ENCODE measurements at places on chromosomes 4 and X.

GRCh38 chrX:72573158-72573511 lies 492 bp upstream of the HDAC8 start:
- no peak for DNase-seq
- H3K27ac ChIP-seq, result no peak overlapping the region
- H3K36me3 ChIP-seq, result no peaks in the 10 kb centered on the region
- H3K4me1 ChIP-seq, result no peaks in the 10 kb centered on the region
- no peaks in the 10 kb centered on the region for H3K27me3 ChIP-seq

- H3K4me3 ChIP-seq, result no peak overlapping the region
- no peak overlapping the region for H3K27ac ChIP-seq
- H3K36me3 ChIP-seq, result no peaks in the 10 kb centered on the region
- H3K4me1 ChIP-seq, result no peaks in the 10 kb centered on the region
- H3K27me3 ChIP-seq, result no peaks in the 10 kb centered on the region
These were observed 387.5 kb upstream of the FTHL17 start for GRCh38 chrX:31459361-31459760.

- DNase-seq, result no peak
- no peak overlapping the region for H3K4me3 ChIP-seq
- H3K27ac ChIP-seq, result no peak overlapping the region
- H3K36me3 ChIP-seq, result no peaks in the 10 kb centered on the region
These were observed 55.2 kb downstream of the LGI2 start for GRCh38 chr4:24975510-24975909.

DNA sequence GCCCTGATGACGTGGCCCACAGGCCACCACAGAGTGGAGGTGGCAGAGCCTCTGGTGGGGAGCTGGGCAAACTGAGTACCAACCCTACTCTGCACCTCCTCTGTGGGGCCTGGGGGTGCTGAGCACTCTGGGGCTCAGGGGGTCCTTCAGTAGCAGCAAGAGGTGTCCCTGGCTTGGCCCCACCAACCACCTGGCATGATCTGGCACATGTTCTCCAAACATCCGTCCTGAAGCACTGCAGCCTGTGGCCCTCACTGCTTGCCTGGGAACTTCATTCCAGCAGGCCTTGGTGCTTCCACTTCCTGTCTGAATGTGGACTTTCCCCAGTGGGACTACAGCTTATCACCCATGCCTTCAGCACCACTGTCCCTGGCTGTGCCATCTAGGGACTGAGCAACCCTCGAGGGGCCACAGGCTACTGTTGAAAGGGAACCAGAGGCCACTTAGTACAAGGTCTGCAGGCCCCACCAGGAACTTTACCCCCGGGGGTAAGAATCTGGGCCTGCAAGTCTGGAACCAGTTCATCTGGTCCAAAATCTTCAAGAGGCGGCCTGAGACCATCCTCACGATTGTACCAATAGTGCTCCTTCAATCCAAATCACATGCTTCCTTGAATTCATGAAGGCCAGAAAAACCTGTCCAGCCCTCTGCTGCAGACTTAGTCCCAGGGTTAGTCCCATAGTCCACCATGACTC lies 13.2 kb downstream of the TNIP2 start:
- H3K36me3 ChIP-seq, result peaks cover 23% of the 10 kb centered on the region
- no peaks in the 10 kb centered on the region for H3K27me3 ChIP-seq
- H3K4me3 ChIP-seq, result no peak overlapping the region
- no peaks in the 10 kb centered on the region for H3K4me1 ChIP-seq
- no peak overlapping the region for H3K27ac ChIP-seq
- no peak for DNase-seq

DNA sequence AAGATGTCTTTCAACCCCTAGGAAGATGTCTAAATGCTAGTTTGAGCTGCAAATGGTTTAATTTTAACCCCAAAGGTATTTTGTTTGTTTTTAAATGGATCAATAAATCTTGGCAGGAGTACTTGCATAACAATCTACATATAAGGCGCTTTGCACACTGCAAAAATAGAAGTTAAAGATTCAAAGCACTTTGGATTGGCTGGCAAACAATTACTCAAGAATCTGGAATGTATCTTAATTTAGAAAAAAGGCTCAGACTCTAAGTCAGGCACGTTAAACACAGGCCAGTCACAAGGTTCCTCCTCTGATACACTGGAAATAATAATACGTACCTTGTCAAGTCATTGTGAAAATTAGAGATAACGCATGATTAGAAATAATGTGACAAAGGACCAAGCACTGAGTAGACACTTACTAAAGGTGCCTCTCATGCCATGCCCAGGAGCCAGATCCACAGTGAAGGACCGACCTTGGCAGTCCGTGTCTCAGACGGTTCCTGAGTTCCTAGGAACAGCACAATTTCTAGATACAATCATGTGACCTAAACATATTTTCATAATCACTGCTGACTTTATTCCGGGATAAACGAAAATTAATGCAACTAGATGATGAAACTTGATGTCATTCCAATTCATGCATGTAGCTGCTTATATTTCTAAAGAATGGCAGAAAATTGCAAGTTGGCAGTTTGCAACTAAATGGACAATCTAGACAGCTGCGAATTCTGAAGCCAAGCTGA lies 49.6 kb downstream of the PROM1 start:
- H3K36me3 ChIP-seq, result no peaks in the 10 kb centered on the region
- DNase-seq, result no peak
- H3K27ac ChIP-seq, result no peak overlapping the region
- H3K4me1 ChIP-seq, result peaks cover 13% of the 10 kb centered on the region

- no peaks in the 10 kb centered on the region for H3K36me3 ChIP-seq
- no peak for DNase-seq
- no peak overlapping the region for H3K27ac ChIP-seq
- no peak overlapping the region for H3K4me3 ChIP-seq
These were observed 12.7 kb downstream of the DCAF16 start for GRCh38 chr4:17797808-17798207.

GRCh38 chr4:1983846-1984405 lies 24.8 kb downstream of the NELFA start:
- H3K27ac ChIP-seq, result no peak overlapping the region
- peaks cover 56% of the 10 kb centered on the region for H3K36me3 ChIP-seq
- no peak overlapping the region for H3K4me3 ChIP-seq
- no peaks in the 10 kb centered on the region for H3K27me3 ChIP-seq
- no peak for DNase-seq
- no peaks in the 10 kb centered on the region for H3K4me1 ChIP-seq

GRCh38 chrX:119602701-119603255 lies 3.4 kb downstream of the NKRF start:
- no peaks in the 10 kb centered on the region for H3K36me3 ChIP-seq
- no peak for DNase-seq
- no peaks in the 10 kb centered on the region for H3K4me1 ChIP-seq
- no peak overlapping the region for H3K27ac ChIP-seq
- no peak overlapping the region for H3K4me3 ChIP-seq
- H3K27me3 ChIP-seq, result peaks cover 2% of the 10 kb centered on the region

- no peaks in the 10 kb centered on the region for H3K27me3 ChIP-seq
- H3K27ac ChIP-seq, result no peak overlapping the region
- no peak for DNase-seq
- H3K4me1 ChIP-seq, result no peaks in the 10 kb centered on the region
These were observed 273.6 kb downstream of the FBXO8 start for GRCh38 chr4:174009686-174010451.

- no peaks in the 10 kb centered on the region for H3K4me1 ChIP-seq
- no peak overlapping the region for H3K27ac ChIP-seq
- no peaks in the 10 kb centered on the region for H3K27me3 ChIP-seq
These were observed 67.0 kb downstream of the TMEM156 start for GRCh38 chr4:38964942-38965775.

DNA sequence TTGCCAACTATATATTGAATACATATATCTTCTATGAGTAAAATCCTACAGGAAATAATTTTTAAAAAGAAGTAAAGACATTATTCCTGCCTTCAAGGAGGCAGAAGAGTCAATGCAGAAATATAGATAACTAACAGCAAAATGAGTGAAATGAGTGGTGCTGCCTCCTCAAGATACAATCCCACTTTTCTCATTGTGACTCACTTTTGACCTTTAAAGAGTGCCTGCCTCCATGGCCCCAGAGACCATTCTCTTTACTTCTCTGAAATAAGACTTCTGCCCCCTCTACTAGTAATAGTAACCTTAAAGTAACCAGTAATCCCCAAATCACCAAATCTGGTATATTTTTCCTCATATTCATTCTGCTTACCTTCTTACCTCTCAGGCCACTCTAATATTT lies 15.5 kb downstream of the SLC10A7 start:
- no peaks in the 10 kb centered on the region for H3K4me1 ChIP-seq
- no peak for DNase-seq
- no peak overlapping the region for H3K4me3 ChIP-seq
- no peak overlapping the region for H3K27ac ChIP-seq
- H3K36me3 ChIP-seq, result no peaks in the 10 kb centered on the region
- H3K27me3 ChIP-seq, result no peaks in the 10 kb centered on the region

- H3K27ac ChIP-seq, result no peak overlapping the region
- no peaks in the 10 kb centered on the region for H3K4me1 ChIP-seq
- H3K36me3 ChIP-seq, result no peaks in the 10 kb centered on the region
- H3K27me3 ChIP-seq, result no peaks in the 10 kb centered on the region
- no peak for DNase-seq
These were observed 282.7 kb downstream of the UNC5C start for GRCh38 chr4:95265814-95266740.

DNA sequence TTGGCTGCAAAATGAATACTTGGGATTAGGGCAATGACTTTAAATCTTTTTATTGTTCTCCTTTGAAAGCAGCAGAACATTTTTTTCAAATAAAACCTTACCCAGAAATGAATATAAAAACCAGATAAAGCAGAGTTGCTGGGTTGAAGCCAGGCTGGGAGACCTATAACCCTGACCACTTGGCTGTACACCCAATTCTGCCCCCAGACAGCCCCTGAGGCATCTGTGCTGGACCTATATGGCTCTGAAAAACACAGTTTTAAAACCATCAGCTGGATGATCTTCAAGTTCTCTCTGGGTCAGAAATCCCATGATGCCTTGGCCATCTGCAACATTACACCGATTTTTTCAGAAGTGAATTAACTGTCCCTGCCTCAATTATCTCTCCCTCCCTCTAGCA lies 23.7 kb upstream of the GLRA2 start:
- H3K27ac ChIP-seq, result no peak overlapping the region
- H3K27me3 ChIP-seq, result no peaks in the 10 kb centered on the region
- H3K4me1 ChIP-seq, result no peaks in the 10 kb centered on the region
- no peaks in the 10 kb centered on the region for H3K36me3 ChIP-seq

DNA sequence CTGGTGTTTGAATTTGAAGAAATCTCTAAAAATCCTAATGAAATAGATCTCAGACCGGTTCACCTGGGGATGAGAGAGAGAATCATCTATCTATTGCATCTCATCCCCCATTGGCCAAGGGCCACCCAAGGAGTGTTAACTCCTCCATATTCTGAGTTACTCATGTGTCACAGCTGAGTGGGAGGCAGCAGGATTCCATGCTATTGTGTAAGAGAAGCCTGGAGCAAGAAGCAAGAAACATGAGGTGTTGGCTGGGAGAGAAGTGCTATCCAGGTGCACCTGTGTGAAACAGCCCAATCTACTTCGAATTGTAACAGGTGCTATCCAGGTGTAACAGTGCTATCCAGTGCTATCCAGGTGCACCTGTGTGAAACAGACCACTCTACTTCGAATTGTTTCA lies 150.3 kb upstream of the MAOA start:
- no peak for DNase-seq
- no peak overlapping the region for H3K27ac ChIP-seq
- no peaks in the 10 kb centered on the region for H3K4me1 ChIP-seq
- H3K27me3 ChIP-seq, result no peaks in the 10 kb centered on the region
- H3K4me3 ChIP-seq, result no peak overlapping the region
- no peaks in the 10 kb centered on the region for H3K36me3 ChIP-seq

- no peaks in the 10 kb centered on the region for H3K27me3 ChIP-seq
- H3K4me1 ChIP-seq, result no peaks in the 10 kb centered on the region
- H3K4me3 ChIP-seq, result no peak overlapping the region
- no peaks in the 10 kb centered on the region for H3K36me3 ChIP-seq
These were observed 13.4 kb upstream of the NHS start for GRCh38 chrX:17361620-17362019.

- H3K27ac ChIP-seq, result no peak overlapping the region
- DNase-seq, result no peak
- H3K4me3 ChIP-seq, result no peak overlapping the region
- no peaks in the 10 kb centered on the region for H3K4me1 ChIP-seq
- H3K36me3 ChIP-seq, result no peaks in the 10 kb centered on the region
These were observed 12.1 kb downstream of the ARMCX6 start for GRCh38 chrX:101605728-101606127.

DNA sequence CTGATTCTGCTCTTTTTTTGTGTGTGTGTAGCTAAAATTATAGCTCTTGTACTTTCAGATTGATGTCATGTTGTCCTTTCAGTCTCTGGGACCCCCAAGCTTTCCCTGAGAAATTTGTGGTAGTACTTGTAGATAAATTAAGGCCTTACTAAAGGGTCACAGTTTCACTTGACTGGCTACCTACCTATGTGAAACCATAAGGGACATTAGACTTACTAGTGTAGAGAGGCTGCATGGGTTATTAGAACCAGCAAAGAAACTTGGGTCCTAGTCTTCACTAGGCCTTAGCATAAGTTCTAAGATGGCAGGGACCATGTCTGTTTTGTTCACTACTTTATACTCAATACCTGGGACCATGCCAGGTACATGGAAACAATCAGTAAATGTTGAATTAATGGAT lies 21.4 kb downstream of the WDR44 start:
- H3K27ac ChIP-seq, result no peak overlapping the region
- H3K36me3 ChIP-seq, result no peaks in the 10 kb centered on the region
- H3K4me3 ChIP-seq, result no peak overlapping the region
- no peaks in the 10 kb centered on the region for H3K4me1 ChIP-seq
- DNase-seq, result no peak

GRCh38 chrX:112946227-112946626 lies 105.6 kb upstream of the AMOT start:
- H3K36me3 ChIP-seq, result no peaks in the 10 kb centered on the region
- no peak overlapping the region for H3K27ac ChIP-seq
- H3K4me3 ChIP-seq, result no peak overlapping the region
- H3K4me1 ChIP-seq, result no peaks in the 10 kb centered on the region
- DNase-seq, result no peak
- no peaks in the 10 kb centered on the region for H3K27me3 ChIP-seq

DNA sequence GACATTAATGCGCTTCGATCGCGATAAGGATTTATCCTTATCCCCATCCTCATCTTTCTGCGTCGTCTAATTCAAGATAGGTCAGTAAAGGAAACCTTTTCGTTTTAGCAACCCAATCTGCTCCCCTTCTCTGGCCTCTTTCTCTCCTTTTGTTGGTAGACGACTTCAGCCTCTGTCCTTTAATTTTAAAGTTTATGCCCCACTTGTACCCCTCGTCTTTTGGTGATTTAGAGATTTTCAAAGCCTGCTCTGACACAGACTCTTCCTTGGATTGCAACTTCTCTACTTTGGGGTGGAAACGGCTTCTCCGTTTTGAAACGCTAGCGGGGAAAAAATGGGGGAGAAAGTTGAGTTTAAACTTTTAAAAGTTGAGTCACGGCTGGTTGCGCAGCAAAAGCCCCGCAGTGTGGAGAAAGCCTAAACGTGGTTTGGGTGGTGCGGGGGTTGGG lies 528 bp upstream of the FGF2 start:
- H3K4me3 ChIP-seq, result peak overlapping the region; percentile 79
- H3K27ac ChIP-seq, result no peak overlapping the region
- peaks cover 8% of the 10 kb centered on the region for H3K36me3 ChIP-seq
- no peaks in the 10 kb centered on the region for H3K27me3 ChIP-seq
- peaks cover 7% of the 10 kb centered on the region for H3K4me1 ChIP-seq

GRCh38 chr4:33058998-33059397 lies 2338.8 kb downstream of the PCDH7 start:
- H3K4me1 ChIP-seq, result peaks cover 2% of the 10 kb centered on the region
- H3K4me3 ChIP-seq, result no peak overlapping the region
- no peaks in the 10 kb centered on the region for H3K36me3 ChIP-seq
- H3K27ac ChIP-seq, result no peak overlapping the region
- DNase-seq, result no peak

GRCh38 chrX:13742397-13743176 lies 8.0 kb downstream of the OFD1 start:
- no peak for DNase-seq
- H3K4me1 ChIP-seq, result no peaks in the 10 kb centered on the region
- no peak overlapping the region for H3K27ac ChIP-seq

Measured in iPS DF 6.9 (cell line).